Skeletal muscle cell (primary cell): ENCODE measurements at places on chromosomes 1 and 21.

DNA sequence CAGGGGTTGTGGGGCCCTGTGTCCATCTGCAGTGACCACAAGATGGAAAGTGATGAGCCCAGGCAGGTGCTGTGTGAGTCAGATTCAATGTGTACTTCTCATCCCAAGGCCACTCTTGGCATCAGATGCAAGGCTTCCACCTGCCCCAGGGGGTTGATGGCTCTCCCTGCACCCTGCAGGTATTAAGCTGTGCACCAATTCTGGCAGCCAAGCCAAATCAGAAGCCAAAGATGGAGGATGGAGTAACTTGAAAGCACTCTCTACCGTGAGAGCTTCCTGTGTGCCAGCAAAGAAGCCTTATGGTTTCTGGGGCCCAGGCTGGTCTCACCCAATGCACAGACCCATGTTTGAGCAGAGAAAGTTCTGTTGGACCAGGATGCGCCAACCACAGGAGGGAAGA, 44.3 kb upstream of the TENT5C start:
- no peak for DNase-seq

- DNase-seq: peak; percentile 9
Observed at GRCh38 chr1:50603274-50604271, 180.3 kb upstream of the DMRTA2 start.

DNA sequence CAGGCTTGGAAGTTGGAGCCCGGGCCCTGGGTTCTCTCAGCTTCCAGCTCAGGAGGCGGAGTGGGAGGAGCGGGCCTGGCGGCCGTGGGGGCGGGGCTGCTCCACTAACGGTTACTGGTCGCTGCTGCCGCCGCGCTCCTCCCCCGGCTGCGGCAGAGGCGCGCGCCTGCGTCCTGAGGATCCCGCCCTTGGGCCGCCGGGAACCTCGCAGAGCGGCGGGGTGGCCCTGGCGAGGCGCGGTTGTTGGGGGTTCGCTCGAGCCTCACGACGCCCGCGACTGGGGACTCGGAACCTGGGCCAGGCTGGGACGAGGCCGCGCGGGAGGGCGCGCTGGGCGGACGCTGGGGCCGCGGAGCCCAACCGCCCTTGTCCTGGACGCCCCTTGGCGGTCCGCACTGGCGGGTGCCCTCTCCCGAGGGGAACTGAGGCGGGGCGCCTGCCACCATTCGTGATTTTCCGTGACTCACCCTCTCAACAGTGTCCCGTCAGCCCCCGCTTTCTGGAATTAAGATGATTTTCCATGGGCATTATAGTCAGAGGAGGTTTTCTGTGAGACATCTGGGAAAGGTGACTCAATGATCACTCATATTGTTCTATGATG, 34.1 kb downstream of the OR2G3 start:
- DNase-seq: peak; percentile 49

- no peak for DNase-seq
Observed at GRCh38 chr1:177686933-177687332, 282.9 kb downstream of the SEC16B start.

DNA sequence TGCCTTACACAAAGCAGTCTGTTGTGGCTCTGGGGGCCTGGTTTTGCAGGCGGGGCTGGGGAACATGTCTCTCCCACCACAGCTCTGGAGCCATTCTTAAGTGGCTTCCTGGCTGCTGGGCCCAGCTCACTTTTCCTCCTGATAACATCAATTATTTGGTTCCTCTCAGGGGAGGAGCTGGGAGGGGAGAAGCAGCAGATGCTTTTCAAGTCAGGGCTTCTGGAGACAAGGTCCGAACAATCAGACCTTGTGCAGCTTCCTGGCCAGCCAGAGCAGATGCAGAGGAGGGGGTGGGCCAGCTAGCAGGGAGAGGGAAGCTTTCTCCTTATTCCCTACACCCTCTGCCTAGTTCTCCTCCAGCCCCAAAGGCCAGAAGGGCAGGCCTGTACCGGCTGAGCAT, 3.7 kb upstream of the PAQR6 start:
- no peak for DNase-seq

DNA sequence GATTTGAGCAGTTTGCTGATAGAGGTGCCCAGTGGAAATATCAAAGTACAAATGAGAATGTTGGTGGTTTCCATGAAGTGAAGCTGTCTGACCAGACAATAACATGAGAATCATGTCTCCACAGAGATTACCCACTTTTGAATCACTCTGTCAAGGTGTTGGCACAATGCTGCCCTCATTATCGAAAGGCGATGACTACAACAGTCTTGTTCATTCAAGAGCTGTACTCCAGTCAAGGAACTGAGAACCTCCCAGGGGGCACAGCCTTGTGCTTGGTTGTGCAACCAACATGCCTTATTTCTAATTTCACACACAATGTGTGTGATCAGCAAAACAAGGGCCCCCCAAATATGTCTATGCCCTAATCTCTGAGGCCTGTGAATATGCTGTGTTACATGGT, 35.7 kb downstream of the ETS2 start:
- no peak for DNase-seq

DNA sequence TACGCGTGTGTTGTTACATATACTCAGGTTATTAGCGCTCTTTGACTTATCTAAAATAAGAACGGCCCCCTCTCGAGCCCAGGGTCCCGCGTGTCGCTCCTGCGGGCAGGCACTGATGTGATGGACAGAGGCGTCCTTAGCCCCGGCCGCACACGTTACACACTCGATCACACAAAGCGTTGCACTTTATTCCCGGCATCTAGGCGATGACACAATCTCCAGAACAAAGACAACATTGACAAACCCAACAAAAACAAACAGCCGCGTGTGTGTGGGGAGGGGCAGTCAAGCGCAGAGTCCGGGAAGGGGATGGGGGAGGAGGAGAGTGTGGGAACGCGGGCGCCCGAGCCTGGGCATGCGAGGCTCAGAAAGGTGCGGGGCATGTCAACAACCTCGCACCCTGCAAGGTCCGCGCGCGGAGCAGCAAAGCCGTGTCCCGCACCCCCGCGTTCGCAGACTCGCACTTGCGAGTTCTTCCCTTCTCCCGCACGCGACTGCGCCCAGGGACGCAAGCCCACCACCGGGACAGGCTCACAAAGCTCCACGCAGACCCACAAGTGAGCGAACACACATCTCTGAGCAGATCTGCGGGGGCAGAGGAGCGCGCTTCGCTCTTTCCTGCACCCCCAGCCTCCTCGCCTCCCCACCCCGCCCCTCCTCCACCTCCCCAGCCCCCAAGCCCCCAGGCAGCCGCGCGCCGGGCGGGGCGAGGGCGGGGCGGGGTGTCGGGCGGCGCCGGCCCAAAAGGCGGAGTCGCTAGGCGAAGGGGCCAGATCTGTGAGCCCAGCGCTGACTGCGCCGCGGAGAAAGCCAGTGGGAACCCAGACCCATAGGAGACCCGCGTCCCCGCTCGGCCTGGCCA, at the start of gene EFNA1:
EFNA1 (plus strand) TSS at position 772 of the 862 bp plus-strand sequence. CDS start 102 bp downstream, outside the sequence.
- peak; percentile 37 for DNase-seq
